CD14-positive monocyte (primary cell): ENCODE measurements at places on chromosomes 5 and 9. TPM values are rescaled to one million over a fixed set of nuclear protein-coding genes. Genes with fewer than 3 reads are reported as not detected.

SLC34A3 gene
- not detected in 2 replicates for polyA plus RNA-seq

- no peaks in the 10 kb centered on the region for H3K4me1 ChIP-seq
- H3K4me3 ChIP-seq, result no peak overlapping the region
- H3K36me3 ChIP-seq, result no peaks in the 10 kb centered on the region
- no peaks in the 10 kb centered on the region for H3K27me3 ChIP-seq
These were observed 147.5 kb downstream of the CSNK1G3 start for GRCh38 chr5:123659495-123659894.

- H3K27ac ChIP-seq, result peak overlapping the region; percentile 83
- no peaks in the 10 kb centered on the region for H3K36me3 ChIP-seq
- H3K4me1 ChIP-seq, result peaks cover 70% of the 10 kb centered on the region
- DNase-seq, result peak; percentile 83
- H3K27me3 ChIP-seq, result no peaks in the 10 kb centered on the region
These were observed 42.8 kb upstream of the STXBP1 start for GRCh38 chr9:127568971-127569885.

ASS1 gene
- polyA plus RNA-seq, result not detected

GRCh38 chr5:59222687-59223511 is 640.0 kb downstream of the RAB3C start:
- H3K27ac ChIP-seq, result no peak overlapping the region
- no peaks in the 10 kb centered on the region for H3K4me1 ChIP-seq
- H3K4me3 ChIP-seq, result no peak overlapping the region
- H3K27me3 ChIP-seq, result no peaks in the 10 kb centered on the region
- DNase-seq, result no peak

GRCh38 chr5:138000102-138000723 is 32.7 kb downstream of the FAM13B start:
- H3K36me3 ChIP-seq, result peaks cover 78% of the 10 kb centered on the region
- H3K4me3 ChIP-seq, result no peak overlapping the region
- no peak for DNase-seq
- peaks cover 29% of the 10 kb centered on the region for H3K4me1 ChIP-seq
- H3K27ac ChIP-seq, result no peak overlapping the region
- H3K27me3 ChIP-seq, result no peaks in the 10 kb centered on the region

GRCh38 chr5:110333384-110333783 is 393.1 kb downstream of the TMEM232 start:
- H3K4me3 ChIP-seq, result no peak overlapping the region
- H3K27me3 ChIP-seq, result no peaks in the 10 kb centered on the region
- H3K27ac ChIP-seq, result no peak overlapping the region
- DNase-seq, result no peak
- H3K4me1 ChIP-seq, result no peaks in the 10 kb centered on the region
- H3K36me3 ChIP-seq, result no peaks in the 10 kb centered on the region

GPBP1 gene
- polyA plus RNA-seq, result 43.7 TPM

DNA sequence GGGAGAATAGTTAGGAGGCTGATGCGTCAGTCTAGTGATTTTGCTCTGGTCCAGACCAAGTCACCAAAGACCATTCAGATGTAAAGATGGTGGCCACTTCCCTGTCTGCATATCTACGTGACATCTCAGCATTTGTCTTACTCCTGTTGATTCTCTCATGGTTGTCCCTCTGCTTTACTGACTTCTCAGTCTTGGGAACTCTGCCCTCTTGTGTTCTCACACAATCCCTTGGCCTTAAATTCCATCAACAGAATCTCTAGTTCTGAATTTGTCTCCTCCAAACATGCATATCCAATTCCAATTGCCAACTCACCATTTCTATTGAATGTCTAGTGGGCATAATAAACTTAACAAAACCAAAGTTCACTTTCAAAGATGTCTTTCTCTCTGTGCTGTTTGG is 147.8 kb downstream of the SLC24A2 start:
- DNase-seq, result no peak
- no peaks in the 10 kb centered on the region for H3K4me1 ChIP-seq
- no peaks in the 10 kb centered on the region for H3K27me3 ChIP-seq
- no peak overlapping the region for H3K27ac ChIP-seq

- H3K36me3 ChIP-seq, result no peaks in the 10 kb centered on the region
- DNase-seq, result no peak
- no peak overlapping the region for H3K27ac ChIP-seq
These were observed 89.4 kb downstream of the RGS7BP start for GRCh38 chr5:64595031-64595855.

- no peaks in the 10 kb centered on the region for H3K36me3 ChIP-seq
- no peaks in the 10 kb centered on the region for H3K27me3 ChIP-seq
- H3K4me3 ChIP-seq, result no peak overlapping the region
- DNase-seq, result no peak
- H3K27ac ChIP-seq, result no peak overlapping the region
These were observed 130.1 kb downstream of the GAPVD1 start for GRCh38 chr9:125391704-125392103.

GPX3 gene
- polyA plus RNA-seq, result 3.9 and 12.7 TPM in 2 replicates

NR4A3 gene
- 0.88 TPM for polyA plus RNA-seq

DNA sequence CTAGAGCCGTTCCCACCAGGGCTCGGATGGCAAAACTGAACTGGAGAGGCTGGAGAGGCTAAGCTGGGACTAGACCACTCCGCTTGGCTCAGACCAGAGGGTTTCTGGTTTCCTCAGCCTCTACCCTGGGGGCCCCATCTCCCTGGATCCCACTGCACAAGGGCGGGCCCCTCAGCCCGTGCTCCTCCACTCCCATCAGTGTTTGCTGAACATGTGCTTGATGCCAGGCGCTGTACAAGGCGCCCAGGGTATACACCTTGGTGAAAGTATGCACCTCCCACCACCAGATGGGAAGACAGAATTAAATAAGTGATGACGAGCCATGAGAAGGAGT is 18.0 kb downstream of the GPX3 start:
- H3K4me3 ChIP-seq, result no peak overlapping the region
- no peaks in the 10 kb centered on the region for H3K27me3 ChIP-seq
- DNase-seq, result no peak
- peaks cover 100% of the 10 kb centered on the region for H3K36me3 ChIP-seq
- no peak overlapping the region for H3K27ac ChIP-seq

FGFR4 gene
- polyA plus RNA-seq, result not detected

GRCh38 chr5:108727236-108727650 is 20.5 kb upstream of the FER start:
- H3K4me3 ChIP-seq, result peak overlapping the region; percentile 87
- peak; percentile 56 for DNase-seq
- H3K36me3 ChIP-seq, result no peaks in the 10 kb centered on the region
- H3K27me3 ChIP-seq, result no peaks in the 10 kb centered on the region
- H3K4me1 ChIP-seq, result peaks cover 49% of the 10 kb centered on the region

DNA sequence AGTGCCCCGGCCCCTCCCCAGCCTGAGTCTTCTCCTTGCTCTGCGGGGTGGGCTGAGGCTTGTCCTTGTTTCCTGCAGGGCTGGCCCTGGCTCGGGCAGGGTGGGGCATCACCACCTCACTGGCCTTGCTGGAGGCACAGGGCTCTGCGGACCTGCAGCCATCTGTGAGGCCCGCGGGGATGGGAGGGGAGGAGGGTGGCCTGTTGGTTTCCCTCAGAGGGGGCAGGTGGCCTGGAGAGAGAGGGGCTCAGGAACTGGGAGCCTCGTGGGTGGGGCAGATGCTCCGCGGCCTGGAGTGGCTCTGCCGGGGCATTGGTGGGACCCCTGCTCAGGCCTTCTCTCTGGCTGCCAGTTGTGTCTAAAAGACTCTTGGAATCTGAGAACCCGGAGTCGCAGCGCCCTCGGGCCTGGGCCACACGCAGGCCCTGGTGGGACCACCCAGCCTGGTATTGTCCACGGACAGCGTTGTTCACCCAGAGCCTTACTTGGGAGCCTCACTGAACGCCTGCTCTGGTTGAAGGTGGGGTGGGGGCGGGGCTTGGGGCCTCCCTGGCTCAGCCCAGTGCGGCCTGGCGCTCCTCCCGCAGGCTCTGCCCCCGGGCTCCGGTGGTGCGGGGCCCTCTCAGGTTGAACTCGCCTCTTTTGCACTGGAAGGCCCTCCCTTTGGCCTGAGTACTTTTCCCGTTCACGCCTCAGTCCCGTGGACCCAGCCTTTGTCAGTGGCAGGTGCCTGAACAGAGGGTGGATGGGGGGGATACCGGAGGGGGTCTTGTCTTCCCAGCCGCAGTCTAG is 111.3 kb downstream of the RXRA start:
- H3K4me1 ChIP-seq, result peaks cover 36% of the 10 kb centered on the region
- peaks cover 60% of the 10 kb centered on the region for H3K36me3 ChIP-seq
- no peak overlapping the region for H3K4me3 ChIP-seq
- DNase-seq, result no peak

INSL6 gene
- not detected for polyA plus RNA-seq

DNA sequence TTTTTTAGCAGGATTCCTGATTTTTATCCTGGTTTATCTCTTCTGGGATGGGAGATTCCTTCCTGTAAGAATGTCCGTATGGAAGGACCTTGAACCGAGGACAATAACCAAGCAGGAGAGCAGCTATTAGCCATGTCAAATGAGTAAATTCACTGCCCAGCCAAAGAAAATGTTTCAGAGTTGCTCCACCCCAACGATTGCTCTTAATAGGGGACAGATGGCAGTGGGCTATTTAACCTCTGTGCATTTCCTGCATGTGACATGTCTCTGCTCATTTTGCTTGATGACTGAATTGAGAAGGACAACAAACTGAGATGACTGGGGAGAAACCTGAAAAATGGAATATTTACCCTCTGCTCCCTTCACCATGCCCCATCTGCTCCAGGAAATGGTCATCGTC is 479.9 kb upstream of the ZNF462 start:
- H3K36me3 ChIP-seq, result no peaks in the 10 kb centered on the region
- H3K27ac ChIP-seq, result no peak overlapping the region
- H3K27me3 ChIP-seq, result no peaks in the 10 kb centered on the region
- H3K4me3 ChIP-seq, result no peak overlapping the region
- DNase-seq, result no peak
- no peaks in the 10 kb centered on the region for H3K4me1 ChIP-seq

DNA sequence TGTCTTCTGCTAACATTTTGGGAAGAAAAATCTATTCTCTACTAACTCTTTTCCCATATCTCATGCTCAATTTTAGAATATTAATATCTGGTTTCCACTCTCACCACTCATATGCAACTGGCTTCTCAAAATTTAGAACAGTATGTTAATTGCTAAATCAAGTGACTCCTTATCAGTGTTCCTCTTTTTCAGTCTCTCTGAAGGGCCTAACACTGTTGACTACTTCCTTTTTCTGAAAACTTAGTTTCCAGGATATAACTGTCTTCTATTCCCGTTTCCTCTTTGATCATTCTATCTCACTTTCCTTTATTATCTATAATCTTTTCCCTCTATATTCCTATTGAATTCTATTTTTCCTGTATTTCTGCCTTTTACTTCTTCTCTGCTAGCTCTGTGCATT is 1717.2 kb upstream of the C9orf72 start:
- no peak overlapping the region for H3K27ac ChIP-seq
- H3K4me3 ChIP-seq, result no peak overlapping the region
- peaks cover 3% of the 10 kb centered on the region for H3K4me1 ChIP-seq
- no peaks in the 10 kb centered on the region for H3K36me3 ChIP-seq
- no peaks in the 10 kb centered on the region for H3K27me3 ChIP-seq
- DNase-seq, result peak; percentile 42

DNA sequence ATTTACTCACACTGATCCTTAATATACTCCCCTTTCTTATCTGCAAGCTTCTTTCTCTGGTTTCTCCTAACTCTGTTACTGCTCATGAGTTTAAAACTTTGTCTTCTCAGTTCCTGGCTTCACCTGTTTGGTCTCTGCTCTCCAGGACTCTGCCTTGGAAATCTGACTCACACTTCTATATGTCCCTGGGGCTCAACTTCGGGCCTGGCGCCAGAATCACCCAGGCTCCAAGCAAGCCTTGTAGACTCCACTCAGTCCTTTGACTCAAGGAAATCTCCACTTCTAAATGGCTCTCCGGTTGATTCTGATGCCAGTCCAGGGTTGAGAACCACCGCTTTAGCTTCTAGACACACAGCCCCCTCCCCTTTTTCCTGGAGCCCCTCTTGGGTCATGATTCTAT is 57.8 kb downstream of the TMC1 start:
- DNase-seq, result no peak
- no peak overlapping the region for H3K4me3 ChIP-seq
- H3K27me3 ChIP-seq, result no peaks in the 10 kb centered on the region
- H3K36me3 ChIP-seq, result no peaks in the 10 kb centered on the region

DNA sequence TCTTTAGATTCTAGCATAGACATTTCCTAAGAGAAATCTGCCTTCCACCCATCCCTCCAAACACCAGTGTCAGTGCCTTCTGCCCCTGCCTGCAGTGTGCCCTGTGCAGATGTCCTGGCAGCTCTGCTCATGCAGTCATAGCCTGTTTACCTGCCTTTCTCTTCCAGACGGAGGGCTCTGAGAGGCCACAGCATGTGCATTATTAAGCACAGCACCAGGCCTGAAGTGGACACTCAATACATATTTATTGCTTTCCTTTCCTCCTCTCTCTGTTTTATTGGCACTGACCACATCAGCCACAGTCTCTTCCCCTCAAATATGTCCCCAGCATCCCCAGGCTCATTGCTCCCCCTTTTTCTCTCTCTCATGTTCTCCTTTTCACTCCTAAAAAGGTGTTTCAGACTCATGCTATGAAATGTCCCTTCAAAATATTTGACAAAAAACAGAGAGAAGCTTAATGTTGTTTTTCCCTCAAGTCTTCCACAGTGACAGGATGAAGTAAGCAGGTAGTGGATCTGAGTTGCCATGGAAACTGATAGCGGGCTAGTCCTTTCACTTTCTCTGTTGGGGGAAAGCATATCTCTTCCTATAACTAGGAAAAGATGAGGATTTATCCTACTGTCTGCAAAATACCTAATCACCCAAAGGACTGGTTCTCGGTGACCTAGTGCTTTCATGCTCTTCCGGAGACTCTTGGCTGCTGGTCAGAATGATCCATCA is 100.9 kb downstream of the ATP10B start:
- no peak overlapping the region for H3K27ac ChIP-seq
- no peak for DNase-seq
- no peaks in the 10 kb centered on the region for H3K4me1 ChIP-seq
- no peak overlapping the region for H3K4me3 ChIP-seq
